ENCODE measurements at places on chromosomes 4 and X.

- no peak for DNase-seq
Measured at GRCh38 chr4:6644792-6645530, 4.5 kb downstream of the MRFAP1 start.

DNA sequence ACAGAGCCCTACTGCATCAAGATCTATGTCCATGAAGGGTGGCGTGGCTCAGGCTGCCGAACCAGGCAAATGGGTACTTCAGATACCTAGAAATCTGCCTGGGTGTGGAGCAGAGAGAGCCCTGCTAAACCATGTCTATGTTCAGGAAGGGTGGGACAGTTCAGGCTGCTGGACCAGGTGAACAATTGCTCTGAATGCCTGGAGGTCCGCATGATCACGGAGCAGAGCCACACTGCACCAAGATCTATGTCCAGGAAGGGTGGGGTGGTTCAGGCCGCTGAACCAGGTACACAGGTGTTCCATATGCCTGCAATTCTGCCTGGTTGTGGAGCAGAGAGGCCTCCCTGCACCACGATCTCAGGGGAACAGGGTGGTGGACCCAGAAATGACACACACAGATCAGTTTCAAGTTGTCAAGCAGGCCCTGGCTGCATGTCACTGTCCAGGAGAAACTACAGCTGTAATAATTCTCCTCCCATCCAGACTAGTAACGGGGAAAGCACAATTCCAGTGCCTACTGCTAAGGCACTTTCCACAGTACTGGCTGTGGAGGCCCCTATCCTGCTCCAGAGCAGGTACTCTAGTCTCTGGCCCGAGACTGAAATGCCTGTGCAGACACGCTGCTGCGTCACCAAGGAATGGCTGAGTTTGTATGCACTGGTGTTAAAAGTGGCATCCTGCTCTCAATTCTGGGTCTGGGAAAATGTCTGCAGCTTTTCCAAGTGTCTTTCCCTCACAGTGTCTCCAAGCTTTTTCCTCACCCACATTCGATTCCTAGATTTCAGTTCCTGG is 25.2 kb downstream of the UBQLN2 start:
- no peak for DNase-seq

DNA sequence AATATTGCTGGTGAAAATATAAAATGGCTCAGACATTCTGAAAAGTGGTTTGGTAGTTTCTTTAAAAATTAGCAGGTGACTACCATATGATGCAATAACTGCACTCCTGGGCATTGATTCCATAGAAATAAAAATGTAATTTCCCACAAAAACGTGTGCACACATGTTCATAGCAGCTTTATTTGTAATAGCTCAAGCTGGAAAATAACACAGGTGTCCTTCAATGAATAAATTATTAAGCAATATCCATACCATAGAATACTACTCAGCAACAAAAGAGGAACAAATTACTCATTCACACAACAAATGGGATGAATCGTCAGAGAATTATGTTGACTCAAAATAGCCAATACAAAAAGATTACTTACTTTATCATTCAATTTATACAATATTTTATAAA is 893.7 kb upstream of the SLIT2 start:
- no peak for DNase-seq

GRCh38 chr4:150080337-150080736 is 2.1 kb downstream of the DCLK2 start:
- no peak for DNase-seq

- no peak for DNase-seq
Measured at GRCh38 chrX:108261549-108262203, 170.1 kb downstream of the ATG4A start.

GRCh38 chr4:64538219-64538618 is 129.0 kb upstream of the TECRL start:
- no peak for DNase-seq

DNA sequence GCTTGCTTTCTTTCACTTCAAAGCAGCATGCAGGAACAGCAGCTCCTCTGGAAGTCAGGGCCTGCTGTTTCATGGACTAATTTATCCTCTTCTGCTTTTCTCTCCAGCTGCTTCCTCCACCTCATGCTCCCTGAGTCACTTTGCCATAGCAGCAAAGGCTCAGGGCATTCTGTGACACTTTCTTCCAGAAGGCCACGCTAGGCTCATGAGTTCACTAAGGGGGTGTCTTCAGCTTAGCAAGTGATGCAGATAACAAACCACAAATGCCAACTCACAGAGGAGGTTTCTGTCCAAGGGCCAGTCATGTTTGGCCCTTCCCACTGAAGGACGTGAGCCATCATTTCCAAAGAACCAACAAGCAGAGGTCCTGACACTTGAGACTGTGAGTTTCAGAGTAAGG is 200.2 kb downstream of the ADGRA3 start:
- DNase-seq = no peak

- DNase-seq = no peak
Measured at GRCh38 chr4:2744576-2745270, 11.4 kb downstream of the TNIP2 start.

- no peak for DNase-seq
Measured at GRCh38 chr4:152851226-152851625, 71.5 kb downstream of the ARFIP1 start.

DNA sequence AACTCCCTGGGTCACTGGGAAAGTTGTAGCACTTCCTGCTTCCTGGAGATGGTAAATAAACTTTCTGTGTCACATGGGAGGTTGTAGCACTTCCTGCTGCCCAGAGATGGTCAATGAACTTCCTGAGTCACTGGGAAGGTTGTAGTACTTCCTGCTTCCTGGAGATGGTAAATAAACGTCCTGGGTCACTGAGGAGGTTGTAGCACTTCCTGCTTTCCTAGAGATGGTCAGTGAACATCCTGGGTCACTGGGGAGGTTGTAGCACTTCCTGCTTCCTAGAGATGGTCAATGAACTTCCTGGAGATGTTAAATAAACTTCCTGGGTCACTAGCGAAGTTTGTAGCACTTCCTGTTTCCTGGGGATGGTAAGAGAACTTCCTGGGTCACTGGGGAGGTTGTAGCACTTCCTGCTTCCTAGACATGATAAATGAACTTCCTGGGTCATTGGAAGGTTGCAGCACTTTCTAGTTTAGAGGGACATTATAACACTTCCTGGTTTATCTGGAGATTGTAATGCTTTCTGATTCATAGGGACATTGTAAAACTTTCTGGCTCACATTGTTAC is 62.3 kb upstream of the CD99 start:
- no peak for DNase-seq

DNA sequence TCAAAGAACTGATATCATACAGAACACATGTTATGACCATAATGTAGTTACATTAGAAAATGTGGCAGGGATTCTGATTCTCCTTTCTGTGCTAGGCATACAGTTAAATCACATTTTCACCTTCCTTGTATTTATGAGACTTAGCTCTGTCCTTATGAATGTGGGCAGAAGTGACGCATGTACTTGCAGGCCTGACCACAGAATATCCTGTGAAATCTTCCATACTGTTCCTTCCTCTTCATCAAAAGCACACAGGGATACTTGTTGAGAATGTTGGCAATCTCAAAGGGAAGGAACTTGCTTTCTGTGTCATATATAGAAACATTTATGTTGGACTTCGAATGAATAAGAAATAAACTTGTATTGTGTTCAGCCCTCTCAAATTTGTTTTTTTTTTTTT is 17.2 kb upstream of the MYOZ2 start:
- DNase-seq = peak; percentile 80

DNA sequence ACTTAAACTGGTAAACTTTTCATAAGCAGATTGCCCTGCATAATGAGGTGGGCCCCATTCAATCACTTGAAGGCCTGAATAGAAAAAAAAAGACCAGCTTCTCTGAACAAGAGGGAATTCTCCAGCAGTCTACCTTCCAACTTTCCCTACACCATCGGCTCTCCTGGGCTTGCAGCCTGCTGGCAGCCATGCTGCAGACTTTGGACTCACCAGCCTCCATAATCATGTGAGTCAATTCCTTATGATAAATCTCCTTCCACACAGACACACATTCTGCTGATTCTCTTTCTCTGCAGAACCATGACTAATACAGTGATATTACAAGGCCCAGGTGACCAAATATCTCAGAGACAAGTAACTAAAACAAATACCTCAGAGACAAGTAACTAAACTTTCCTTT is 113.8 kb upstream of the WDR17 start:
- DNase-seq = no peak

DNA sequence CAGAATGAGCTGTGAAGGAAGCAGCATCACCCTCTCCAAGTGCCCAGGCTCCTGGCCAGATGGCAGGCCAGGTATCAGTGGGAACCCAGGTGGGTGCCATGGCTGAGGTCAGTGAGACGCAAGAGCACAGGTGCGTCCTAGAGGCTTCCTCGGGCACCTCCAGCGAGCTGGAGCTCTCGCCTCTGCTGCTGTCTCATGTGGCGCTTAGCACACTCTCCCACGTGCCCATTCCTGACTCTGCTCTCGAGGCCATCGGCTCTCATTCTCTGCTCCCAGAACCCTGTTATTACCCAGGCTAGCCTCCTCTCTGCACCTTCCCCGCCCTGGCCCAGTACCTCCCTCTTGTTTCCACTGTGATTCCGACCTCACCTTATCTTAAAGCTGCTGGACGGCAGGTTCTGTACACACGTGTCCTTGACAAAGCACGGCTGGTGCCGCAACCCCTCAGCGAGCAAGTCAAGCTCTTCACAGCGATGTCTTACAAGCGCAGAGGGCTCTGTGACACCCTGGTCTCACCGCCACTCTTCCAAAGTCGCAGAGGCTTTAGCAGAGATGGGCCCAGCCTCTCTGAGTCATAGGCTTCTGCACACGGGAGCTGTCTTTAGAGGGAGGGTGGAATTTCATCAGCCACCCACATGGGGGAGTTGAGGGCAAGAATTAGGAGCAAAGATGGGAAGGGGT is 15.4 kb upstream of the MSANTD1 start:
- no peak for DNase-seq

- no peak for DNase-seq
Measured at GRCh38 chr4:122623637-122624166, 2.8 kb upstream of the IL21 start.

- DNase-seq = no peak
Measured at GRCh38 chr4:151628001-151628608, 132.7 kb downstream of the GATB start.

- DNase-seq = no peak
Measured at GRCh38 chr4:66246643-66247042, 576.4 kb upstream of the EPHA5 start.

DNA sequence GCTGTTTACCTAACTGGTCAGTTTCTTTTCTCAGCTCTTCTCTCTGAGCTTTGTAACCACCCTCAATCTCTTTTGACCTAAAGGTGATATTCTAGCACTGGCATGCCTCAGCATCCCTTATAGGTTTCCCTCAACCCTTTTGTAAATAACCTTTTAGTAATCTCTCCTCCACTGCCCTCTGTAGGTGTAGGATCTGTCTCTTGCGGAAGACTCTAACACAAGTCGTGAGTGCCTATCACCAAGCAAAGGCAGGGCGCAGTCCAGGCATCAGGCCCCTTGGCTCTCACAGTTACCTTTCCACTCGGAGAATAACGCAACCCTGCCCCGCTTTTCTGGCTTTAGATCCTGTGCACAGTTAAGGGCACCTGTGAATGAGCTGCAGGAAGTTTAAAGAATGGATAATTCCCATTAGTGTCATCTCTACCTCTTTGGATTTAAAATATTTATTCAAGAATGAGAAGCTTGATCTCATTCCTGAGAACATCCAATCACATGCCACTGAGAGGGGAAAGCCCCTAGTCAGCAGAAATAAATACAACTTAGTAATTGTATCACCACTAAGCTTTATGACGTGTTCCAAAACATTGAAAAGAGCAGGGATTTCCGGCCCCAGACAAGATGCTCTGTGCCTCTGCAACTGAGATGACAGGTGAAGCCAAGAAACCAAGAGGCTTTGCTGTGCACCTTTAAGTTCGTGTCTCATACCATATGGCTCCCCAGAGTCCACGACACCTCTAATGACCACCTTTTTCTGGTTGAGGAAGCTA is 58.8 kb downstream of the SPINK2 start:
- DNase-seq = no peak

DNA sequence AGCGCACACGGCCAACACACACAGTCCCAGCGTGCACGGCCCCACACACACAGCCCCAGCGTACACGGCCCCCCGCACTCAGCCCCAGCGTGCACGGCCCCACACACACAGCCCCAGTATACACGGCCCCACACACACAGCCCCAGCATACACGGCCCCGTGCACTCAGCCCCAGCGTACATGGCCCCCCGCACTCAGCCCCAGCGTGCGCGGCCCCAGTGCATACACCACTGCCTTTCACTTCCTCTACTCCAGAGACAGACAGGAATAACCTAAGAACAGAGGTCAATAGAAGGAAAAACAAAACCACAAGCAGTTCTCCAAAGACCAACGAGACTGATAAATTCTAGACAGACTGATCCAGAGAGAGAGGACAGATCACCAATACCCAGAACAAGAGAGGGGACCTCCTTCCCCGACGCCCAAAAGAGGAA is 17.1 kb downstream of the GAK start:
- DNase-seq = peak; percentile 62

GRCh38 chrX:108442901-108443464 is 3.3 kb downstream of the COL4A5 start:
- DNase-seq = no peak

DNA sequence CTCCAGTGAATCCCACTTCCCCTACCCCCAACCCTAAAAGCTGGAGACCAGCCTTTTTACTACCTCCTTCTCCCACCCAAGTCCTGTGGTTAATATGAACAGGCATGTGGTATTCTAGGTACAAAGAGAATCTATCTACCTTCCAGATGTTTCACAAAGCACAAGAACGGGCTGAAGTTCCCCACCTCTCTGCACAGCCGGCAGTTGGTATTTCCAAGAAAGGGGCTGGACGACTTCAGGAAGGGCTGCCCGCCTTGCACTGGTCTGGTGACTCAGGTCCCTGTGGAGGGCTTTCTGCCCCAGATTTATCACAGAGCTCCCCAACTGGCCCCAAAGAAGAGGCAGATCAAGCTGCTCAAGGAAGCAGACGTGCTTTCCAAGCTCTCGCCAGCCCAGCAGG is 4.5 kb downstream of the FAM47E start:
- no peak for DNase-seq

DNA sequence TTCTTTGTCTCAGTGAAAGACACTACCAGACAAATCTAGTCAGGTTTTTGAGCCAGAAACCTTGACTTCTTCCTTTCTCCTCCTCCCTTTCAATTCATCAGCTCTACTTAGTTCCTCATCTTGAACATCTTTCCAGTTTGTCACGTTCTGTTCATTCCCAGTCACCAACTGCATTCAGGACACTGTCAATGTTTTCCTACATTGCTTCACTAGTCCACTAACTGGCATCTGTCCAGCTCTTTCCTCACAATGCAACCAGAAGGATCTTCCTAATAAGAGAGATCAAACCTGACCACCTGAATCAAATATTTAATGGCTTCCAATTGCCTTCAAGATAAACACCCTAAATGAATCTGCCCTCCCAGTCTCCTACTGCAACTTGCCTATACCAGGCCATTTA is 52.5 kb downstream of the SYNPO2 start:
- DNase-seq = no peak
